ENCODE measurements at places on chromosomes 6 and 20.

DNA sequence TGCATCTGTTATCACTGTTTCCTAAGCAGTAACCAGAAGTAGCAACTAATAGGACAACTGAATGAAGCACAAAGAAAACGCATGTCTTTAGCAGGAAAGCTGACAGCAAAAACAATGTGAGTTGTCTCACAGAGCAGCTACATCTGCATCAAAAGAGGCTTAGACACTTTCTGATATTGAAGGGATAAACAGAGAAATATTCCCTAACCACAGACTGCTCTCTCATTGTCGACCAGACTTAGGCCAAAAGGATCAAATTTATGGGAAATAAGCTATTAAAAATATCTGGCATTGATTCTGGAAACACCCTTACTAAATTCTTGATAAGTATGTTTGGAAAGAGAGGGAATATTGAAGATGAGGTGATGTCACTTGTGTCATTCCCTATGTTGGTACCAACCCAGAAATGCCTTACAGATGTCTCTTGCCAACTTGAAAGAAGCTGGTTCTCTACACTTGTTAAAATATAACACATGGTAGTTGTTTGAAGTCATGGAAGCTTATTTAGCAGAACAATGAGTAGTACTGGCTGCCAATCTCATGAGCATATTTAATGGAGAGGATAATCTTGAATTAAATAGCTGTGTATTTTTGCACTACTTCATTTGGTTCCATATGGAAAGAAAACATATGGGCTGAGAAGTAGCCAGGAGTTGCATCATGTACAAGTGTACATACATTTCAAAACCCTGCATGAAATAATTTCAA, 929.3 kb upstream of the MAN1A1 start:
- DNase-seq: no peak

GRCh38 chr20:38255393-38255792, 5.1 kb downstream of the KIAA1755 start:
- DNase-seq: no peak

DNA sequence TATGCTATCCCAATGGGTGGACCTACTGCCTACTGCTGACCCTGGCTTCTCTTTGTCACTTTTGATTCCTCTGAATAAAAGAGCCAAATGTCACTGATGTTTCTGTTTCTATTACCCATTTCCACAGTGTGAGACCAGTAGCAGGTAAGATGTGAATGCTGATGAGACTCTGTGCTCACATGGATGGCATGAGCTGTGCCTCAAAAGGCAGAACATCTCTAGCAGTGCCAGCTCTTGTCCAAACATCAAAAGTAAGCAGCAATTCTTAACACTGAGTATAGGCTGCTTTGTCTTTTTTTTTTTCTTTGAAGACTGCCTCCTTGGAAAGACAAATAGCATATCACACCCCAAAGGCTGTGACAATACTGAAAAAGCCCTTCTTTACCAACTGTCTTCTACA, 459.2 kb upstream of the RUNX2 start:
- DNase-seq: no peak

GRCh38 chr6:5850848-5851255, 155.9 kb downstream of the NRN1 start:
- DNase-seq: peak; percentile 47

Data from nephron progenitor cell (in vitro differentiated cells).